ENCODE measurements at places on chromosomes 7 and 10.

DNA sequence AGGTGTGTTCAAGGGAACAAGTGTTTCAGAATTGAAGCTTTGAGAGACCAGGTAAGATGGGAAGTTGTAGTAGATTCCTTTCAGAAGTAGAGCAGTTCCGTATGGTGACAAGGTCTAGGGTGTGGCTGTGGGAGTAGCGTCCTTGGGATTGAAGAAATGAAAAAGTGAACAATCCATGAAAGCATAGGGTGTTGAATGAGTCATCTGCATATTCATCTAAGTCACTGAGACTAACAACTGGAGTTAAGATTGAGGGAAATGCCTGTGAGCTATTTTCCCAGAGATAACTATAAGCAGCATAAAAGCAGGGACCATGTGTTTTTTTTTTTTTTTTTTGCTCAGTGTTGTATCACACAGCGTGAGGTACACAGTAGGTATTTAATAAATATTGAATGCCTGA, 134.8 kb downstream of the PHTF2 start:
- no peak overlapping the region for H3K27ac ChIP-seq
- H3K4me3 ChIP-seq, result no peak overlapping the region
- DNase-seq, result no peak
- H3K27me3 ChIP-seq, result no peaks in the 10 kb centered on the region

- no peaks in the 10 kb centered on the region for H3K27me3 ChIP-seq
- H3K27ac ChIP-seq, result no peak overlapping the region
- no peaks in the 10 kb centered on the region for H3K36me3 ChIP-seq
- DNase-seq, result no peak
- H3K4me1 ChIP-seq, result no peaks in the 10 kb centered on the region
- no peak overlapping the region for H3K4me3 ChIP-seq
Observed at GRCh38 chr10:43215758-43216455, 51.0 kb downstream of the RASGEF1A start.

DNA sequence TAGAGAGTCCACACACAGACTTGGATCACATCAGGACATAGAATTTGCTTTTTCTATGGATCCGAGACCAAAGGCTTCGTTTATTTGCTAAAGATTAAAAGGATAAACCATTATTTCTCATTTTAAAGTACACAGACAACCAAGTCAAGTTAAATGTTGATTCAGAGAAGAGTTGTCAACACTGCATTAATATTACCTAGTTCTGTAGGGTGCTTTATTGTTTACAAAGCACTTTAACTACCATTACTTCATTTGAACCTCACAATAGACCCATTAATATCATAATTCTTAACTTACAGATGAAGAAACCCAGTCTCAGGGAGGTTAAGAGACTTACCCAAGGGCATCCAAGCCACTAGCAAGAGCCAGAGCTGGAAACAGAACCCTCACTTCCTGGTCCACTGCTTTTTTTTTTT, 43.2 kb upstream of the GSAP start:
- no peak overlapping the region for H3K4me3 ChIP-seq
- H3K27me3 ChIP-seq, result no peaks in the 10 kb centered on the region
- H3K27ac ChIP-seq, result no peak overlapping the region
- H3K4me1 ChIP-seq, result no peaks in the 10 kb centered on the region
- DNase-seq, result no peak
- no peaks in the 10 kb centered on the region for H3K36me3 ChIP-seq

DNA sequence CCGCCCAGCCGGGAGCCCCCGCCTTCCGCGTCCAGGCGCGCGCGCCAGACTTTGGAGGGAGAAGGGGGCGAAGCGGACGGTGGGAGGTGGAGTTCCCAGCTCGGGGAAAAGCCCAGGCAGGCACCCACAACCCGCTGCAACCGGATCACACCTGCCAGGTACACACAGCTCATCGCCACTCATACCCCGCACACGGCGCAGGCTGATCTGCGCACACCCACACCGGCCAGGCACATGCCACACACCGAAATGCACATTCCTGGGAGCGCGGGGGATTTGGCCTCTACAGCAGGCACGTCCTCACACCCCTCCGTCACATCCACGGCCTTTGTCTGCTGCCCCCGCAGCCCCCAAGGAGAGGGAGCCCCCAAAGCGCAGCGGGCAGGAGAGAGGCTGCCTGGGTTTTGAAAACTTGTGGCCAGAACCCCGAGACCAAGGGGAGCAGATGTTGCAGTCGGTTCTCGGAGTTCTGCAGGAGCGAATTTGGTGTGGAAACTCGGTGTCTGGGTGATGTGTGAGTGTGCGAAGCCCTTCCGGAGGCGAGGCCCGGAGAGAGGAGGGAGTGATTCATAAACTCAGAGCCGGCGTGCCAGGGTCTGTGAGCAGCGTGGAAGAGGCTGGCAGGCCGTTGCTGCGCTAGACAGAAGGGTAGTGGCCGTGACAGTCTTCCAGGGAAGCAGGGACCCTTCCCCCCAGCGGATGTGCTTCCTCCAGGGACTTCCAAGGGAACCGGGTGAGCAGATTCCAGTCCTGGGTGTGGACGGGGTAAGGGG, 734 bp downstream of the CHST3 start:
- H3K4me1 ChIP-seq, result peaks cover 3% of the 10 kb centered on the region
- H3K4me3 ChIP-seq, result peak overlapping the region; percentile 77
- H3K27ac ChIP-seq, result no peak overlapping the region
- DNase-seq, result peak; percentile 54
- H3K27me3 ChIP-seq, result no peaks in the 10 kb centered on the region

GRCh38 chr7:64463636-64464375, 99.1 kb downstream of the ZNF680 start:
- no peak for DNase-seq
- peaks cover 11% of the 10 kb centered on the region for H3K36me3 ChIP-seq
- H3K4me3 ChIP-seq, result no peak overlapping the region
- no peaks in the 10 kb centered on the region for H3K27me3 ChIP-seq

GRCh38 chr7:50436133-50436806, 13.9 kb downstream of the FIGNL1 start:
- H3K27ac ChIP-seq, result no peak overlapping the region
- H3K27me3 ChIP-seq, result no peaks in the 10 kb centered on the region
- no peak overlapping the region for H3K4me3 ChIP-seq
- H3K36me3 ChIP-seq, result no peaks in the 10 kb centered on the region
- no peaks in the 10 kb centered on the region for H3K4me1 ChIP-seq

- DNase-seq, result no peak
- peaks cover 17% of the 10 kb centered on the region for H3K4me1 ChIP-seq
- H3K27me3 ChIP-seq, result no peaks in the 10 kb centered on the region
- H3K4me3 ChIP-seq, result no peak overlapping the region
- H3K36me3 ChIP-seq, result no peaks in the 10 kb centered on the region
Observed at GRCh38 chr7:43121973-43122372, 9.5 kb downstream of the HECW1 start.

GRCh38 chr7:412313-412710, 107.3 kb downstream of the PDGFA start:
- H3K36me3 ChIP-seq, result no peaks in the 10 kb centered on the region
- H3K27ac ChIP-seq, result no peak overlapping the region
- no peak overlapping the region for H3K4me3 ChIP-seq
- H3K27me3 ChIP-seq, result no peaks in the 10 kb centered on the region

DNA sequence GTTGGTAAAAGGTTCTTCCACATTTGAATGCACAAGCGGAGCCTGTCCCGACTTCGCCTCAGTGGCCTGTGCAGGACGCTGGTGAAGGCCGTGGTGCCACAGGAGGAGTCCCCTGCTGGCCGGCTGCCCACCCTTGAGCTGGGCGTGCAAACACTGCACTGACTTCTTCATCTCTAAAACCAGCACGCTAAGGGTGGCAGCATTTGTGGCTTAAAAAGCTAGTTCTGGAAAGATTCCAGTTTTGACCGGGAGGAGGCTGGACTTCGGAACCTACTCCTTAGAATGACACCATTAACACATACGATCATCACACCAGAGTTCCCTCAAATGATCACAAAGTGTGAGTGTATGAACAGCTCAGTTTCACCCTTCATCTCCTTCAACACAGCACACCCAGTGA, 102.4 kb downstream of the SMURF1 start:
- H3K4me3 ChIP-seq, result no peak overlapping the region
- H3K27ac ChIP-seq, result no peak overlapping the region
- no peak for DNase-seq
- H3K27me3 ChIP-seq, result no peaks in the 10 kb centered on the region
- peaks cover 44% of the 10 kb centered on the region for H3K36me3 ChIP-seq
- no peaks in the 10 kb centered on the region for H3K4me1 ChIP-seq

DNA sequence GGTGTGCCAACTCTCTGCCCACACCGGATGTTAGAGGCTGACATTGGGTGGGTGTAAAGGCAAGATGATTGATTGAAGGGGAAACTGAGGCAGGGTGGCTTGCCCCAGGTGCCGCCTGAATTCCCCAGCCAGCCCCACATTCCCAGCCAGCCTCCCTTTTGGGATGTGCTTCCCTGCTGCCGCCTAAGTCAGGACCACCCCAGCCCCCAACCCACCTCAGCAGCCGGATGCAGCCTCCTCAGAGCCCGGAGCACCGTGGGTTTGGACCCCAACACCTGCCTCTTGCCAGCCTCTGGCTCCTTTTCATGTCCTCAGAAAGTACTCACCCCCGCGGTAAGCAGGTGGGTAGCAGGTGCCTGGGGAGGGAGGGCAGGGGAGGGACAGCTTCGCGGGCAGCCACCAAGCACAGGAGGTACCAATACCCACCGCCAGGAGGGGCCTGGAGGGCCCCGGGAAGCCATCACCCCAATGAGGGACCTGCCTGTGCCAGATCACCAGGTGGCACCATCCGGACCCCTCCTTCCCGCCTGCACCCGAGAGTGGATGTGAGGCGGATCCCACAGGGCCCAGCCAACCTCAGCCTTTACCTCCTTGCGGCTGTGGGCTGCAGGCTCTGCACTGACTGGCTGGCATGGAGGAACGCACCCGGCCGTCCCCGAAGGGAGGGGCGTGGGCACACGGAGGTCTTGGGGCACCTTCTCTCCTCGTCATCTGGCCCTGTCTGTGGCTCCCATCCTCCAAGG, 60.5 kb downstream of the PWWP2B start:
- no peak overlapping the region for H3K4me3 ChIP-seq
- no peaks in the 10 kb centered on the region for H3K4me1 ChIP-seq
- DNase-seq, result no peak
- no peaks in the 10 kb centered on the region for H3K36me3 ChIP-seq
- H3K27me3 ChIP-seq, result no peaks in the 10 kb centered on the region
- no peak overlapping the region for H3K27ac ChIP-seq

- H3K27me3 ChIP-seq, result peaks cover 18% of the 10 kb centered on the region
- H3K4me1 ChIP-seq, result no peaks in the 10 kb centered on the region
- H3K27ac ChIP-seq, result no peak overlapping the region
- no peak overlapping the region for H3K4me3 ChIP-seq
Observed at GRCh38 chr10:133091316-133091715, 3.6 kb downstream of the ADGRA1 start.

DNA sequence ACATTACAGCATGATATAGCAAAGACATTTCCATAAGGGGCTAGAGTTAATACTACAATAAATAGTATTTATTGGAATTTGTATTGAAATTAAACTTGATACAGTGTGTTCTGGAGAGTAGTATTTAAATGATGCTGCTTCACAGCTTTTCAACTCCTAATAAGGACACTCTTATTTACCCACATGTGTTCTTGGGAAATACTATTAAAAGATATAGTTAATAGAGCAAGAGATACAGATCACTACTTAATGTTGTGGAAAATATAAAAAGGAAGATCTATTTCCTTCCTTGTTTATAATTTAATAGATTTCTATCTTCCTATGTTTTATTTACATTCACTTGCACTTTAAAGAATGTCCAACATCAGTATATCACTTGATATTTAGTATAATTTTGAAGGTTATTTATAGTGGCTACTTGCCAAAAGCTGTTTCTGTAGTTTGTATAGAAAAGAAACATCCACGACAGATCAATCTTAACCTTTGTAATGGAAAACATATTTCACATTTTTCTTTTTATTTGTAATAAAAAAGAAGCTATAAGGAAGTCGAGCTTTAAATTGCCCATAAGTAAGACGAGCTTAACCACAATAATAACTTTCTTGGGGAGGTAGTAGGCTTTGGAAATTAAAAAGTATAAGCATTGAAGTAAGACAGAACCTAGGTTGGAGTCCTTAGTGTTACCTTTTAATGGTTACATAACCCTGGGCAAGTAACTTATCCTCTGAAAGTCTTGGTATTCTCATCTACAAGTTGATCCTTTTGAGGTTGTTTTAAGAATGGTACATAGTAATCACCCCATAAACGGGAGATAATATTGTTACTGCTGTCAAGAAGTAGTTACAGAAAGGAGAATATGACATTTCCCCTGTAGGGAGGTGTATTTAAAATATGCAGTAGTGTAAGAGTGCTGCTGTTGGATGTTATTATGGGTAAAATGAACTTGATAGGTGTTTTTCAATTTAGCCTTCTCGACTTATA, 32.8 kb downstream of the CPED1 start:
- H3K36me3 ChIP-seq, result no peaks in the 10 kb centered on the region
- H3K27me3 ChIP-seq, result no peaks in the 10 kb centered on the region
- H3K4me3 ChIP-seq, result no peak overlapping the region
- DNase-seq, result no peak
- H3K4me1 ChIP-seq, result no peaks in the 10 kb centered on the region
- no peak overlapping the region for H3K27ac ChIP-seq

DNA sequence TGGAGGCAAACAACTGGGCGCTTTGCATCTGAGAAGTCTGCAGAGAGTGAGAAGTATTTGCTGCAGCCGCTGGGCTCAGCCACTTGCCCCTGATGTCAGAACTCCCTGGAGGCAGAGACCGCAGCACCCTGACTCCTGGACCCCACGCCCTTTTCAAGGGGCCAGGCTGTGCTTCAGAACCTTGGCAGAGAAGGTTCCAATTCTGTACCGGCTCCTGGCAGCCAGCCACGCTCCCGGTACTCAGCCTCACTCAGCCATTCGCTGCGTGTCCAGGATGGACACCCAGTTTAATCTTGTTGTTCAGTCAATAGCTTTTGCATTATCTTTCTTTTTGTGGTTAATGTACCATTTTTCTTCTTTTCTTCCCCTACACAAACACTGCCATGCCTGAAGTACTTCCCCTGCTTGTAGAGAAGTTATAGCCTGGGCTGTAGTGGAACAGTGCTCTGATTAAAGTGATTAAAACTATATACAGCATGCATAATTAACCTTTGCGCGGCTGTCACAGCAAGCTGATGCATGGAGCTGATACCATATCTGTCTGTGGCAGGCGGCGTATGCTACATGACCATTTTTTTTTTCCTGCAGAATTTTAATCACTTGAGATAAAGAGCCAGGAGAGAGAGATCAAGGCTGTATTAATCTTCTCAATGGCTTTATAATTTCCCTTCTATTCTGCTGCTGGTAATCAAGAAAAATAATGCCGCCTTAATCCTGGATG, 578.5 kb downstream of the SDK1 start:
- no peak for DNase-seq
- H3K27ac ChIP-seq, result no peak overlapping the region

DNA sequence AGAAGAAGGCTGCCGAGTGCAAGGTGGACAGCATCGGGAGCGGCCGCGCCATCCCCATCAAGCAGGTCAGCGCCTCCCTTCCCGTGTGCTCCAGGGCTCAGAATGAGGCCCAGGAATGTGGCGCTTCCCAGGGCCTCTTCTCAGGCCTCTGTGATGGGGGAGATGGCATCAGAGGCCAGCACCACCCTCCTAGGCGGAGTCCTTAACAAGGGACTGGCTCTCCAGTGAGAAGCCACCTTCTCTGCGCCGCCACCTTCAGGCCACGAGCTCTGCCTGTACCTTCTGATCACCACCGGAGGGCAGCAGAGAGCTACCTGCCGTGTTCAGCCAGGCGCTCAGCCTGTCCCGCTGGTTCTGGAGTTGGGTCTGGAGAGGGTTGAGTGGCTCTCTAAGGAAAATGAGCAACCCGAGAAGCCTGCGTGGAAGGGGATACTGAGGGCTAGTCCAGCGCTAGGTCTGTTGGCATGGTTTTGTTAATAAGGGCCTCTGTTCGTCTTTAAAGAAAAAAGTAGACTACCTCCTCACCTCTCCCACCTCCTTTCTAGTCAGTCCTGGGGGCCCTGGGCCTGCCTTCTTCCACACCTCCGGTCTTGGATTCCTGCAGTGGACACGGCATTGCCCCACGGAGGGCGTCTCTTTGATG, 37.7 kb downstream of the AGAP3 start:
- peak; percentile 94 for DNase-seq
- no peak overlapping the region for H3K4me3 ChIP-seq
- H3K36me3 ChIP-seq, result peaks cover 65% of the 10 kb centered on the region
- H3K27me3 ChIP-seq, result no peaks in the 10 kb centered on the region
- H3K27ac ChIP-seq, result no peak overlapping the region
- peaks cover 3% of the 10 kb centered on the region for H3K4me1 ChIP-seq
